Cardiac muscle cell (in vitro differentiated cells and primary cell): ENCODE measurements at places on chromosomes 6 and 20.

GRCh38 chr6:10875026-10875425 is 6.8 kb downstream of the GCM2 start:
- no peak overlapping the region for H3K4me3 ChIP-seq
- no peaks in the 10 kb centered on the region for H3K4me1 ChIP-seq
- DNase-seq = no peak
- no peak overlapping the region for H3K27ac ChIP-seq

GRCh38 chr6:136750696-136751521 is 41.4 kb downstream of the MAP3K5 start:
- no peak overlapping the region for H3K4me3 ChIP-seq
- no peaks in the 10 kb centered on the region for H3K4me1 ChIP-seq
- no peak overlapping the region for H3K27ac ChIP-seq

- H3K36me3 ChIP-seq = no peaks in the 10 kb centered on the region
- no peak overlapping the region for H3K27ac ChIP-seq
- no peak overlapping the region for H3K4me3 ChIP-seq
Measured at GRCh38 chr20:46638134-46638897, 12.9 kb downstream of the SLC13A3 start.

DNA sequence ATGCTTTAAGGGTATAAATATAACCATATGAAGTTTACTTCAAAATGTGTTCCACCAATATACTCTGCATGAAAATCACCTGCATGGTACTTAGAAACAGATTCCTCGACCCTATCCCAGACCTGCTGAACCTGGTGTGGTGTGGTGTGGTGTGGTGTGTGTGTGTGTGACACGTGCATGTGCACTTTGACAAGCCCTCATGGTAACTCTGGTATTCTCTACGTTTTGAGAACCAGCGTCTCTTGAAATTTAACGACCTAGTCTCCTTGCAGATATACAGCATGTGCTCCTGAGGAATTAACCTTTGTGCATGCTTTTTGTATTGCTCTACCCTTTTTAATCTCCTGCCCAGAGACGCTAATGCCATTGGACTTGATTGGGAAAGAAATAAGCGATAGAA is 29.5 kb downstream of the GGTLC1 start:
- no peak for DNase-seq
- no peak overlapping the region for H3K4me3 ChIP-seq
- no peaks in the 10 kb centered on the region for H3K27me3 ChIP-seq
- no peaks in the 10 kb centered on the region for H3K36me3 ChIP-seq
- H3K4me1 ChIP-seq = no peaks in the 10 kb centered on the region
- H3K27ac ChIP-seq = no peak overlapping the region
